ENCODE measurements at places on chromosomes 5 and 9.
A peak's percentile ranks its signal among the peaks of the same experiment; 100 is the strongest.

GRCh38 chr9:96317335-96317980 is 15.5 kb upstream of the HSD17B3 start:
- DNase-seq: peak; percentile 57

GRCh38 chr5:91072881-91073280 is 310.2 kb downstream of the ARRDC3 start:
- no peak for DNase-seq

DNA sequence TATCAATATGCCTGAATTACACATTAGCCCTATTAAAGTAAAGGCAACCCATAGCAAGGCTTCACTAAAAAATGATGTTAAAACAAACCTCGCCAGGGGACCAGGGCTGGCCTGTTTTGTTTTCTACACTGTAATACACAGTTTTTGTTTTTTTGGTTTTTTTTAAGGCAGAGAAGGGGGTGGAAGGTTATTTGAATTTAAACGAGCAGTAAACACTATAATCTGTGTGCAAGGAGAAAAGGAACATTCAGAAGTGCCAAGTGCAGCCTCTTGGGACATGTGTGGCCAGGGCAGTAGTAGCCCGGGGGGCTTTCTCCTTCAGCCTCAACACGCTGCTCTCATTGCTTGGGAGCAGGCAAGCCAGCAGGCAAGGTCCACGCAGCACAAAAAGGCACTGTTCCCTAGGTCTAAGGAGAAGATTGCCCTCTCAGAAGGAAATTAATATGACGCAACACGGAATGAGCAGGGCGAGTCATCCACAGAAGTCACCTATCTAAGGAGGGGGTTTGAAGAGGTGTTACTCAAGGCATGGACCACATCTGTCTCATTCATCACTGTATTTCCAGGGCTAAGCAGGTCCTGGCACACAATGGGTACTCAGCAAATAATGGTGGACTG is 16.2 kb downstream of the SIL1 start:
- peak; percentile 28 for DNase-seq

- DNase-seq: peak; percentile 18
These were observed 51.5 kb downstream of the UBE2R2 start for GRCh38 chr9:33868440-33868973.

GRCh38 chr9:88991066-88992034 is at the start of gene S1PR3:
Gene S1PR3, plus strand, starts transcription at chr9:88991468. Its CDS starts 9,733 bp downstream, at chr9:89001201.
- DNase-seq: no peak

DNA sequence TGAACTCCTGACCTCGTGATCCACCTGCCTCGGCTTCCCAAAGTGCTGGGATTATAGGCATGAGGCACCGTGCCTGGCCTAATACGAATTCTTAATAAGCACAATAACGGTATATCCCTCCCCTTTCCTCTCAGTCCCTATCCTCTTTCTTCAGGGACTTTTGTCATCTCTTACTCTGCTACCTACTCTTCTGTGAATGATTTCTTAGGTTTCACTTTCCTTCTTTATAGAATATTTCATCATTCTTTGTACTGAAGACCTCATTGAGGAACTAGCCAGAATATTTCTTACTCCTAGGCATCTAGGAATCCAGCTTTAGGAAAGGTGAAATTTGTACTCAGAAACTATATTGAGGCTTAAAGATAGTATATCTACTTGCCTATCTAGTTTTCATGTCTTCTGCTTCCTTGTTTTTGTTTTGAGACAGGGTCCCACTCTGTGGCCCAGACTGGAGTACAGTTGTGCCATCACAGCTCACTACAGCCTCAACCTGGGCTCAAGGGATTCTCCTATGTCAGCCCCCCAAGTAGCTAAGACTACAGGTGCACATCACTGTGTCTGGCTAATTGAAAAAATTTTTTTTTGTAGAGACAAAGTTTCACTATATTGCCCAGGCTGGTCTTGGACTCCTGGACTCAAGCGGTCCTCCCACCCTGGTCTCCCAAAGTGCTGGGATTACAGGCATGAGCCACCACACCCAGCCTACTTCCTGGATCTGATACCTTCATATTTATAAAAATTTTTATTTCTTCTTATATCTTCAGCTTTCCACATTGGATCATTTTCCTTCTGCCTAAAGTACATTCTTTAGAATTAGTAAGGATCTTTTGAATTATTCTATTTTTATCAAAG is 69.7 kb downstream of the GPBP1 start:
- no peak for DNase-seq

- DNase-seq: no peak
These were observed 91.5 kb downstream of the SPRY4 start for GRCh38 chr5:142233083-142234032.

GRCh38 chr9:122978601-122979000 is 37.8 kb downstream of the RABGAP1 start:
- DNase-seq: no peak

DNA sequence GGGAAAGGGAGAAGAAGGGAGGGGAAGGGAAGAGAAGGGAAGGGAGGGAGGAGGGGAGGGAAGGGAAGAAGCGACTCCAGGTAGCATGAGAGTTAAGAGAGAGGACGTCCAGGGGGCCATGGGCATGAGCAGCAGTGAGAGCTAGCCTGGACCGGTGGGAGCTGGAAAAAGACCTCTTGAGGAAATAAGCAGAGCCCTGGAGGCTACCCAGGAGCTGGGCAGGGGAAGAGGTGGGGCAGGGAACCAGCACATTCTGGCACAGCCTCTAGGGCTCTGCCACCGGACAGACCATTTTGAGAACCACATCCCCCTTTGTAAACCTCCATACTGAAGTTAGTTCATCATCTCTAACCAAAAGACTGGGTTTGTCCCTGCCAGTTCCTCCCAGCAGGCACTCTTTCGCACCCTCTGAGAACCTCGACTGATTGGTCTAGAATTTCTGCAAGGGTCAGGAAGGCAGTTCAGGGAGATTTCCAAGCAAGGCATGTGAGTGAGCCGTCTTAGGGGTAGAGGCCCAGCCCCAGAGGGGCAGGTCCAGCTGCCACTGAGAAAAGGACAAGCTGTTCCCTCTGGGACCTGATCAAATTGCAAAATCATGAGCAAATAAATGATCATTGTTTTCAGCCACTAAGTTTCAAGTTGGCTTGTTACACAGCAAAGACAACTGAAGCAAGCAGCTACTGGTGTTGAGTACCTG is 11.6 kb downstream of the NAIF1 start:
- peak; percentile 47 for DNase-seq

DNA sequence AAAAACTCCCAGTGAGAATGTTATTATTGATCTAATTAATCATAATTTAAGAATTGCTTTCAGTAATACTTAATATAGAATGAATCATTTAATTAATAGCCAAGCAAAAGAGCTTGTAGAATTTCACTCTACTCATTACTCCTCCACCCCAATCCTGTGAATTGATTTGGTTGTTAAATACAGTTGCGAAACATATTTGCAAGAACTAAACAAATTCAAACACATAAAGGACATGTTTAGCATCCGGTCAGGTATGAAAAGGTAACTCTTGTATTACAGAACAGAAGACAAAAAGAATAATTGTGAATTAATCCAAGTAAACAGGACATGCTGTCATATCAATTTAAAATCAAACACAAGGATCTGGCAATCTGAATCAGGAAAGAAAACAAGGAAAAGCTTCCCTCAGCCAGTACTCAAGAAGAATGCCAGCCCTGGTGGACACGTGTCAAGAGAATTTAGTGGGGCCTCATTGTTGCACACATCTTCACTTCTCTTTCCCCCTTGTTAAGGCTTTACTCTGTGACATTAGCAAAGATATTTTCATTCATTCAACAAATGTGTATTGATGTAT is 89.4 kb upstream of the SLC12A2 start:
- DNase-seq: no peak

DNA sequence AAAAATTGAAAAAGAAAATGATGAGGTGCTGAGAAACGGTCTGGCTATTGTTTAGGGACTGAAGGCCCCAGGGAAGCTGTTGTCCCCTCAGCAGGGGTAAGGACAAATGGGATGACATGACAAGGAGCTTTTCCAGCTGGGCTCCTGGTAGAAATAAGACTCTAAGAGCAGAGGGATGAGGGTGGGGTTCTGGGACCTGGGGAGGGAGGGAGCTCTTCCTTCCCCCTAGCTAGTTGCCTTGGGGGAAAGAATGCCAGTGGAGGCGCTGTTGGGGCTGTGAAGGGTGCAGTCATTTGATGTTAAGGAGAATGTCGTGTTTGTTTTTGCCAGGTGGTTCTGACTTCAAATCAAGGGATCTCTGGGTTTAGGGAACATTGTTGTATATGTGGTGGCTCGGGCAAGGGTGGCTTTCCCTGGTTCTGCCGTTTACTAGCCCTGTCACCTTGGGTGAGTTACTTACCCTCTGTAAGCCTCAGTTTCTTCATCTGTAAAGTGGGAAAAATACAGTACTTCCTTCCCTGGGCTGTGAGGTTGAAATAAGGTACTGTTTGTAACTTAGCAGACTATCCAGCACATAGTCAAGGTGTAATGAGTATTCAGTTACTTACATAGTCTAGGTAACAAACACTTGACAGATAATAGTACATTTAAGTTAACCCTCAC is 47.8 kb downstream of the WWC1 start:
- DNase-seq: no peak

DNA sequence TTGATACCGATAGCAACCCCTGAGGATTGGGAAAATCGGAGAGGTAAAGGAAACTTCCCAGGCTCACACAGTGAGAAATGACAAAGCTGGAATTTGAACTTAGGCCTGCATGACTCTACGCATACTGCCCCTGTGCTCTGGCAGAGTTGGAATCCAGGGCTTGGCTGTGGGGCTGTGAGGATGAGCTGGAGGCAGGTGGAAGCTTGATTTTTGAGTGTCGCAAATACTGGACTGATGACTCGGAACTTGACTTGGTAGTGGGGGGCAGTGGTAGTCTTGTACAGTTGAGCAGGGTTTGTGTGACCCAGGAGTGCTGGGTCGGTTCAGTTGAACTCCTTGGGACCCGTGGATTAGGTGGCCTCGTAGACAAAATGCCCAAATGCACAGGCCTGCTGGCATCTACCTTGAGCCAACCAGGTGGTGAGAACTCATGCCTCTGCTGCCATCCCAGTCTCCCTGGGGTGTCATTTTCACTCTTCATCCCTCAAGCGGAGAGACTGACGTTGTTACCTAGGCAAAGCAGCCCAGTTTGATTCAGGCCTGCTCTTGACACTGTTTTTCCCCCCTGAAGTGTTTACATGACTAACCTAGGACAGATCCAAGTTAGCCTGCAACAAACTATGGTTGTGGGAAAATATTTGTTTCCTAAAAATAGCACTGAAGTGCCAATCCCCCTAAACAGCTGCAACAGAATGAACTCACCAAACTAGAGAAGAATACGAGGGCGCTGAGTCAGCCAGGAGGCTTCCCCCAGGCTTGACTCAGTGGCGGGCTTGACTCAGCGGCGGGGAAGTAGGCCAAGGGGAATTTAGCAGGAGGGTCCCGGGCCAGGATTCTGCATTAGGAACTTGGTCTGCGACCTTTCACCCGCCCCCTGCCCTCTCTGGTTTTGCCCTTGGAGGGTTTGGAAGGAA is 45.7 kb upstream of the ORM1 start:
- DNase-seq: no peak

GRCh38 chr9:78144008-78144381 is 91.9 kb upstream of the CEP78 start:
- no peak for DNase-seq

- DNase-seq: no peak
These were observed 6.0 kb upstream of the CCIN start for GRCh38 chr9:36163049-36163785.

DNA sequence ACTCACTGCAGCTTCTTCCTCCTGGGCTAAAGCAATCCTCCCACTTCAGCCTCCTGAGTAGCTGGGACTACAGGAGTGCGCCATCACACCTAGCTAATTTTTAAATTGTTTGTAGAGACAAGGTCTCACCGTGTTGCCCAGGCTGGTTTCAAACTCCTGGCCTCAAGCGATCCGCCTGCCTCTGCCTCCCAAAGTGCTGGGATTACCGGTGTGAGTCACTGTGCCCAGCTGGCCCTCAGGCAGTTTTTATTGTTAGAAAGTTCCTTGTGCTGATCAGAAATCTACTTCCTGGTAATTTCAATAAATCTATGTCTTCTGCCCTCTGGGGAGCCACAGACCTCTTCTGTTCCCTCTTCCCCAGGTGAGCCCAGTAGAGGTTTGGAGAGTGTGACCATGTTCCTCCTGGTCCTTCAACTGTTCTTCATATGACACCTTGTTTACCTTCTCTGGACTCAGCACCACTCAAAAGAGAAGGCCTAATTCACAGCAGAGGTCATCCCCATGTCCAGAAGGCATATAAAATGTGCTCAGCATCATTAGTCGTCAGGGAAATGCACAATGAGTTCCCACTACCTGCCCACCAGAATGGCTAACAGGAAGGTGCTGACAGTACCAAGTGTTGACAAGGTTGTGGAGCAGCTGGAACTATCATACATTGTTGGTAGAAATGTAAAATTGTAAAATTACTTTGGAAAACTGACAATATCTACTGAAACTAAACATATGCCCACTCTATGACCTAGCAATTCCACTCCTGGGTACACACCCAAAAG is 10.4 kb downstream of the TMOD1 start:
- DNase-seq: no peak

- no peak for DNase-seq
These were observed 505 bp downstream of the RPS14 start for GRCh38 chr5:150448952-150449516.

GRCh38 chr9:114250235-114250568 is 72.7 kb upstream of the ORM1 start:
- no peak for DNase-seq

DNA sequence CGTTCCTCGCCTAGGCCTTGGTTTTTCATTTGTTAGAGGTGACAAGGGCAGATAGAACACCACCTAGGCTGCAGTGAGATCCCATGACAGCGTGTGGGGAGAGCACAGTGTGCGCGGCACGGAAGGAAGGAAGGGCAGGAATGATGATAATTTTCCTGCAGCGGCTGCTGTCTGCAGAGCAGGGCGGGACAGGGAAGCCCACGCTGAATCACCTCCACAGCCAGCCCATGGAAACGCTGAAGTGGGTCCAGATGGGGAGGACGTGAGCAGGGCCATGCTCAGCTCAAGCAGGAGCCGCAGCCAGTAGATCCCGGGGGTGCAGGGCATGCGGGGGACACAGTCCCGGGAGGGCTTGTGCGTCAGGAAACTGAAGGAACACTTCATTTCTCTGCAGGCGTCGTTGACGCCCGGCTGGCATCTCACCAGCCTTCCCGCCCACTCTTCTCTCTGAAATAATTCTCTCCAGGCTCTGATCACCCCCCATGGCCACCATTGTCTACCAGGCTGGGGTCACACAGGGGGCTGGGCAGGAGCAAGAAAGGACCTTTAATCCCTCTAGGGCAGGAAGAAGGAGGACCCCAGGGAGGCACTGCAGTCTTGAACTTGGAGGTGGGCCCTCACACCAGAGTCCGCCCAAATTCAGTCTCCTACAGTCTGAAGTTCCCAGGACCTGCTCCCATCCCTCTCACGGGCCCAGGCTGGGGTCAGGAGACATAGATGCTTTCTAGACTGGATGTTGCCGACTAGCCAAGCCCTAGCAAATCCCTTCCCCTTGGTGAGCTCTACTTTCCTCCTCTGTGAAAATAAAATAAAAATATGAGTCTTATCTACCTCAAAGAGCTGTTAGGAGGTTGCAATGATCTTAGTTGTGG is 20.9 kb upstream of the SYNPO start:
- no peak for DNase-seq

DNA sequence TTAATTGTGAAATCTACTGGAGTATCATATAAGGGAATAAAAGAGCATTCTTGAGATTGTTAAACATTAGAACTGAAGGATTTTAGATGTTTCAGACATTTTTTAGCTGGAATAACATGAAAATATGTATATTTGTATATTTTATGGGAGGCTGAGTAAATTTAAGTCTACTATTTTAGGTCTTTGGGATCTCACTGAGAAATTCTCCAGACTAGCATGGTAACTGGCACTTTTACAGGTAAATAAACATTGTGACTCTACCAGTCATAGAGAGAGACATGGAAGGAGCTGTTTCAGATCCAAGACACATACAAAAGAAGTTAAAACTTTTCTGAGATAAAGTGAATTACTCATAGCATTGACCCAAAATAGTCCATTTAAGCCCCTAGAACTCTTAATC is 59.4 kb downstream of the NDUFAF2 start:
- DNase-seq: no peak
